ENCODE measurements at places on chromosomes 16 and 17. TPM values are rescaled to one million over a fixed set of nuclear protein-coding genes. Genes with fewer than 3 reads are reported as not detected.

PRRT2 gene
- 20.2 TPM for total RNA-seq

LRRC37A gene
- total RNA-seq, result 1.0 TPM

CUEDC1 gene
- total RNA-seq, result 7.9 TPM

DNA sequence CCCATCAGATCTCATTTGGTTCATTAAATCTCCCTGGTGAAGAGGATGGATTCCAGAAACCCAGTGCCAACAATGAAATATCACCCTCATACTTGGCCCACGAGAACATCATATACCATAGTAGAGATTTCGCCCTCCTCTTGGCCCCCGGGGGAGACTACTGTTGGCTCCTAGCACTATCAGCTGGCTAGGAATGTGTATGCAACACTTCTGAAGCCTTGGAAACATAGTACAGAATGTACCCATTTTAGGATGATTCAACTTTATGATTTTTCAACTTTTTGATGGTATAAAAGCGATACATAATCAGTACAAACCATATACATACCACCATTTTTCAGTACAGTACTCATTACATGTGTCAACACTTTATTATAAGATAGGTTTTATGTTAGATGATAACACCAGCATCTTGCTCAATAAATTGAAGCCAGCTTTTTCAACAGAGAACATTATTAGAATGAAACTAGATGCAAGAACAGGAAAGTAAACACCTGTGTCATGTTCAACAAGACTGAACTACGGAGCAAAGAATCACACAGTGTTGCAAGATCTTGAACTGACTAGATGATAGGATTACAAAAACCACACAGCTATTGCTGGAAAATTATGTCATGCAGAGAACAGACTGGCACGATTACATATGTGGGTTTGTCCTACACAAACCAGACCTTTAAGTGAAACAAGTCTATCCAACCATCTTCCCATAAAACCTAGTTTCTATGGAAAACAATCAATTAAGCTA, 17.2 kb downstream of the RSL1D1 start:
- no peak for DNase-seq

GRCh38 chr17:40072735-40073346, 10.1 kb downstream of the THRA start:
- peak; percentile 55 for DNase-seq

DNA sequence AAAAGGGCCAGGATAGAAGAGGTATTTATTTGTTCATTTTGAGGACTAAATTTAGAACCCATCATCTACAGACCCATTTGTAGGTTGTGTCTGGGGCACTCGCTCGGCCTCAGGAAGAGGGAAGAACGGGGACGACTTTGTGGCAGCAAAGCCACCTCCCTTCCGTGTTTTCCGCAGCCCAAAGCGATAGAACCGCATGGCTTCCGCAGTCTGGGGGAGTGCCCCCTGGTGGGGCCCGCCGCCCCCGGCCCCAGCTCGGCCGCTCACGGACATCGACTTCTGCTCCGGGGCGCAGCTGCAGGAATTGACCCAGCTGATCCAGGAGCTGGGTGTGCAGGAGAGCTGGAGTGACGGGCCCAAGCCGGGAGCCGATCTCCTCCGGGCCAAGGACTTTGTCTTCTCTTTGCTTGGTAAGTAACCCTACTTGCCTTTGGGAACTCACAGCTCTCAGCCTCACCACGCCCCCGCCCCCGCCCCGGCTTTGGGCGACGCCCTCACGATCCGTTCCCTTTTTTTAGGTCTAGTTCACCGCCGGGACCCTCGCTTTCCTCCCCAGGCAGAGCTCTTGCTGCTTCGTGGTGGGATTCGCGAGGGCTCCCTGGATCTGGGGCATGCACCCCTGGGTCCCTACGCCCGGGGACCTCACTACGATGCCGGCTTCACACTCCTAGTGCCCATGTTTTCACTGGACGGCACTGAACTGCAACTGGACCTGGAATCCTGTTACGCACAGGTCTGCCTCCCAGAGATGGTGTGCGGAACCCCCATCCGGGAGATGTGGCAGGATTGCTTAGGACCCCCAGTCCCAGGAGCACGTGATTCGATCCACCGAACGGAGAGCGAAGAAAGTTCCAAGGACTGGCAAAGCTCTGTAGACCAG, 681 bp downstream of the TMEM102 start:
- no peak for DNase-seq

GRCh38 chr17:82231312-82231561, 2.4 kb downstream of the SLC16A3 start:
- DNase-seq, result no peak
